NCI-H1048 (cell line): ENCODE measurements at places on chromosomes 11 and 22.

- DNase-seq: no peak
These were observed 2.9 kb upstream of the PPP6R2 start for GRCh38 chr22:50339945-50340879.

- no peak for DNase-seq
These were observed 17.8 kb upstream of the P2RY2 start for GRCh38 chr11:73200256-73200655.

DNA sequence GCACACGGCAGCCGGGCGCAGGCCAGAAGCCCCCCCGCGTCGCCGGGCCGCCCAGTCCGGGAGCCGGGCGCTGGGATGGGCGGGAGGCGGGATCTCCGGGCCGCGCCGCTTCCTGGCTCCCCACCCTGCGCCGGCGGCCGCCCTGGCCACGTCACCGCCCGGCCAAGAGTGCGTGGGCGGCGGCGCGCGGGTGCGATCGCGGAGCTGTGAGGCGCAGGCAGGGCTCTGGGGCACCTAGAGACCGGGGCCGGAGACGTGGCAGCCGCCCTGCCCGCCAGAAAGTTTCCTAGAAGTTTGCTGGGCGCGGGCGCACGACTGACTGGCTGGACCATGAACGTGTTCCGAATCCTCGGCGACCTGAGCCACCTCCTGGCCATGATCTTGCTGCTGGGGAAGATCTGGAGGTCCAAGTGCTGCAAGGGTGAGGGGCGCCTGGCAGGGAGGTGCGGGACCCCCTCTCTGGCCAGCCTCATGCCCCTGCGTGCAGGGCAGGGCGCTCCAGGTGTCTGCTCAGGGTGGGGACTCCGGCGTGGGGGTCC is at the start of gene KDELR3:
Gene KDELR3 (plus strand): TSS at position 193 of the 539 bp plus-strand sequence. CDS start 138 bp downstream, at position 331.
- DNase-seq: no peak

- no peak for DNase-seq
These were observed 54.9 kb upstream of the TTLL12 start for GRCh38 chr22:43241699-43242386.

- no peak for DNase-seq
These were observed 179.6 kb downstream of the CTTN start for GRCh38 chr11:70577948-70578347.

GRCh38 chr22:29623553-29624169 is 20.2 kb downstream of the NF2 start:
- DNase-seq: no peak

- no peak for DNase-seq
These were observed 146.8 kb downstream of the KIRREL3 start for GRCh38 chr11:126853732-126854131.

DNA sequence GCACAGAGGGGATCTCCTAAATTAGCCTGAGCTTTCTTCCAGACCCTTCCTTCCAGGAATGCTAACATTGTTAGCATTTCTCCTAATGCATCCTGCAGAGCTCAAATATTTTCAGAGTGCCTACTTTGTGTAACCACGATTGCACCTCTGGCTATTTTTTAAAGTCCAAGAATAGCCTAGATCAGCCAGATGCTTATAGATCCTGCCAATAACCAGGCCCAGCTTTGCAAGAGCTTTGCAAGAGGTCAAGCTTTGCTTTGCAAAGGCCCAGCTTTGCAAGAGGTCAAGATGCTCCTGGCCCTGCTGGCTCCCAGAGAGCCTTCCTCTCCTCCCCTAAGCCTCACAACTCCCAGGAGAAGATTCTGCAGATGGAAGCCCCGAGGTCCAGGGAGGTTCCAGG is 491.9 kb downstream of the MN1 start:
- no peak for DNase-seq

DNA sequence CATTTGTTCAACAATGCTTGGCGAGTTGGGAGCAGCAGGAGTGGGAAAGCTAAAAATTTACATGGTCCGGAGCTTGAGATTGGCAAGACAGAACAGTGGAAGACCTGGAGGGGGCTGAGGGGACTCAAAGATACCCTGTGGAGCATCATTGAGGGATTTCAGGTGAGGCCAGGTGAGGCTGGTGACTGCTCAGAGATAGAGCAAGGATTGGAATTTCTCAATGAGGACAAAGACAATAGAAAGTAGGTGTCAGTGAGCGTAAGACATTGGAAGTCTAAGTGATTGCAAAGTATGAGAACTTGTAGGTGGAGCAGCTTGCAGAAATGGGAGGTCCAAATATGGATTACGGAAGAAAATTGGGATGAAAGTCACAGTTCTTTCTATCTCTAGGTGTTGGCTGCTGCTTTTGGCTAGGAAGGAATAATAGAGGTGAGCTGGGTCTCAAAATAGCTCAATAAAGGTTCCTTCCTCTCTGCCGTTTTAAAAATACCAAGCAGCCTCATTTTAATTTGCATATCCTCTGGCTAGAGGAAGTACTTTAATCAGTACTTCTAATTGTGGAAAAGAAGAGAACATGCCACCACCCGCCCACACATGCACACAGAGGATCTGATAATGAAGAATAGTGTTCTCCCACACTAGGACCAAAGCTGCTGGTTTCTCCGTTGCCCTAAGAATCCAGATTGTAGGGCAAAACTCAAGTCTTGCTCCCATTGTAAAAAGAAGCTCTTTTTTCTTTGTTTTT is 41.8 kb upstream of the SORL1-AS1 start:
- no peak for DNase-seq

DNA sequence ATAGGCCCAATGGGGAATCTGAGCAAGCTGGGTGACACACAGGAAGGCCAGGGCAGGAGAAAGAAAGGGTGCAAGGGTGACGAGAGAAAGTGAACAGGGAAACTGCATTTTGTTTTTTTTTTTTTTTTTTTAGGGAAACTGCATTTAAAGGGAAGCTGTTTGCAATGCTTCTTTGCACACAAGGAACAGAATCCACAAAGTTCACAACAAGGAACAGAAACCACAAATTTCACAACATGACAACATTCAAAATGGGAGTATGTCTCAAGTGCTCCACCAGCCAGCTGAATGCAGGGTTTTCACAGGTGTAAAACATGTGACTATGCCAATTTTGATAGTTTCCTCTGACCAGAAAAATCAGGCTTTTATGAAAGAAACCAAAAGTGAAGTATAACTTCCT is 6.8 kb upstream of the PLAAT3 start:
- DNase-seq: no peak

- DNase-seq: no peak
These were observed 188.6 kb upstream of the MTMR2 start for GRCh38 chr11:96112192-96113128.

GRCh38 chr11:76768088-76768908 is 14.9 kb upstream of the TSKU start:
- no peak for DNase-seq

DNA sequence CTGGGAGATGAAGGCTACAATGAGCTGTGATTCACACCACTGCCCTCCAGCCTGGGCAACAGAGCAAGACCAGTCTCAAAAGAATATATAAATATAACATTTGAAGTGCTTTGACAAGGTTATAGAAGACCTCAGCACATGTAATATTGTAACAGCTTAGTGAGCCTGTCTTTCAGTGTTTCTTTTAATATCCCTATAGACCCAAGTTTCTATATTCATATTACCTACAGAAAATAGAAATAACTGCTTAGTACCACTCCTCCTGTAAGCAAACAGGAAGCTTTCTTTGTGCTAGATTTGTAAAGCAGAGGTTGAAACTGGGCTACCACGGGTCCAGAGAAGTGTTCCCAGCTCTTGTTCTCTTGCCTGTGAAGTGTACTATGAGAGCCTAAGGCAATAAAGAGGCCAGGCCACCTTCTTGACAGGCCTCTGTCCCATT is 68.2 kb downstream of the PPP2R1B start:
- no peak for DNase-seq

DNA sequence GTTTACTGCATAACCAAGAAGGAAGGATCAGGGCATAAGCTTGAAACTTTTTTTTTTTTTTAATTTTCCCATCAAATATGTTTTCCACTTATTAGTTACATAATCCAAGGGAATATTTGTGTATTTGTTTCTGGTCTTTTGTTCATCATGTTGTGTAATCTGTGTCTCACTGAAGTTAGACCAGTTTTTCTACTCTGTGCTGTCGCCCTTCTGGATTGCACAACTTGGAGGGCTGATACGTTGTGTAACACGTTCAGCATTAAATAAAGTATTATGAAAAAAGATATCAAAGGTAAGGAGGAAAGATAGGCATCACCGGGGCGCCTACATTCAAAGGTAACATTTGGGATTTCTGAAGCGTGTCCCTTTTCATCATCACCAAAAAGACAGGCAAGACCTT is 3.3 kb upstream of the E2F8 start:
- no peak for DNase-seq

GRCh38 chr11:73185680-73186293 is 32.3 kb upstream of the P2RY2 start:
- DNase-seq: no peak

DNA sequence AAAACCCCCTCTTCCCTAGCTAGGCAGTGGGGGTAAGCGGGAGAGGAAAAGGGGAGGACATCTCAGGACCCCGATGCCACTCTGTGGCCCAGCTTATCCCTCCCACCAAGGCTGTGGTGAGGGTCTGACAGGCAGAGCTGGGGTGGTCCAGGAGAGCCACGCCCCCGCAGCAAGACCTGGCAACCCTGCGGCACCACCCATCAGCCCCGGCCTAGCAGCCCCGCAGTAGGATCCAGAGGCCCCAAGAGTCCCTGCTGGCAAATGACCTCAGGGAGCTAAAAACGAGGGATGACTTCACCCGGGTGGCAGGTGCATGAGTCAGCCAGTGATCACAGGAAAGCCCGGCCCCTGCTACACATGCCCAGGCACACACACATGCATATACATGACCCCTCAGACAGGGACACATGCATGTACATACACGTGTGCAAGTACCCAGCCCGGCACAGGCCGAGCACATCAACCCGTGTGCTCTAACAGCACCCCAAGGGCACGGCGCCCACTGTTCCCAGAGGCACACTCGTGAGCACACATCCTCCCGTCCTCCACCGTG is 32.3 kb downstream of the ARVCF start:
- DNase-seq: no peak

- DNase-seq: no peak
These were observed 6.7 kb downstream of the HDHD5 start for GRCh38 chr22:17152340-17152739.

DNA sequence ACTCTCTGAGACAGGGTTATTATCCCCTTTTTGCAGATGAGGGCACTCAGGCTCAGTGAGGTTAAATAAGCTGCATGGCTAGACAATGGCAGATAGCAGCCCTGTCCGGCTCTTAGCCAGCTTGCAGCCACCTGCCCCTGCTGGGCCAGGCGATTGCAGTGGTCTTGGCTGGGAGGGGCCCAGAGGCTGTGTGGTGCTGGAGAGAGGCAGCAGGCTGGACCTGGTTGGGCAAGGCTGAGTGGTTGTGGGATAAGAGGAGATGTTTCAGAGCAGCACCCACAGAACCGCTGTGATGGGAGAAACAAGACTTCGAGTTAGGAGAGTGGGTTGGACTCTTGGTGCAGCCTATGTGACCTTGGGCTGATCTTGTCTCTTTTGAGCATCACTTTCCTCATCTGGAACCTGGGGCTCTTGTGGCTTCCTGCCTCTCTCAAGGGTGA is 25.5 kb downstream of the PTPRJ start:
- DNase-seq: no peak

- no peak for DNase-seq
These were observed 15.0 kb upstream of the BBS1 start for GRCh38 chr11:66495401-66495854.

- DNase-seq: no peak
These were observed 4.1 kb downstream of the TUB start for GRCh38 chr11:8085011-8085645.

- DNase-seq: no peak
These were observed 138.0 kb downstream of the TRPC6 start for GRCh38 chr11:101445761-101446160.

DNA sequence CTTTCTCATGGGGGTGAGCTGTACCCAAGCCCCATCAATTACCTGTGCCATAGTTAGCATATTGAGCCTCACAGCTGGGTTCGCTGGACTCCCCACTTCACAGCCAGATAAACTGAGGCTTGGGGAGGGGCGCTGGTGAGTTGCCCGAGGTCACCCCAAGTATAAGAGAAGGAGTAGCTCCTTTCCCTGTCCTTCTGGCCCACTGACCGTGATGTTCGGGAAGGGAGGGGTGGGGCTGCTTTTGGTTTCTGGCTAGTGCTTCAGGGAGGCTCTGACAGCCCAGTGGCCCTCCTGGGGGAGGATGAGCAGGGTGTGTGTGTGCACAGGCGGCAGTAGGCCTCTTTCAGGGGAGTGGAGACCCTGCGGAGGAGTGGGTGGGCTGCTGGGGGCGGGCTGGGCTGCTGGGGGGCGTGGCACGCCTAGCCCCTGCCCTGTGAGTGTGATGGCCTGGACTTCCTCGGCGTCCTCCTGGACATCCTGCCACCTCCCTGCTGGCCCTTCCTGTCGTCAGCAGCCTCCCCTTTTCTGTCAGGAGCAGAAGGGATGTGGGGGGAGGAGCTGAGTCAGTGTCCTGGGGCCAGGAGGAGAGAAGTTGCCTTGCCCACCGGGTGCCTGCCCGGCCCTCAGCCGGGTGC is 50.3 kb downstream of the TRIOBP start:
- no peak for DNase-seq

DNA sequence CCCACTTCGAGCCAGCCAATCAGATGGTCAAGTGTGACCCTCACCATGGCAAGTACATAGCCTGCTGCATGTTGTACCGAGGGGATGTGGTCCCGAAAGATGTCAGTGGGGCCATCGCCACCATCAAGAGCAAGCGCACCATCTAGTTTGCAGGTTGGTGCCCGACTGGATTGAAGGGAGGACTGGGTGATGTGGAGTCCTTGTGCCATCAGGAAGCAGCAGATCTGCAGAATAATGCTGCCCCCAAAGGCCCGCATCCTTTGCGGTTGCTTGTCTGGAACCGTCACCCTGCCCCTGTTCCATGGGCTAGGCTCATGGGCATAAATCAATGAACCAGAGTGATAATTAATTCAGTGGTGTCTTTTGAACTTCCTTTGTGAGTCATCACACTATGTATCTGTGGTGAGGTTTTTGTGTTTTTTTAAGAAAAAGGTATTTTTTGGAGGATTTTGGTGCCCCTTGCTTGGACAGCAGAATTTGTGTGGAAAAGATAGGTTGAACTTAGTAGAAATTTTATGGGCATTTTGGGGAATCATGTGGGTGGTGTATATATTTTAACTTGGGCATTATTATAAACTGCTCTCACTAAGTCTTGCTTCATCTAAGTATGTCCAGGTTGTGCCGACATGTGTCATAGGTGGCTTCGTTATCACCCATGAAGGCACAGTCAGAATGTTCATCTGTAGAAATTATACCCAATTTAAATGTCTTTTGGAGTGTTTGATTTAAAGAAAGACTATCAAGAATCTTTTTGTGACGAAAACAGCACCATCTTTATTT is 22.3 kb downstream of the LRRC74B start:
- DNase-seq: no peak
